ENCODE measurements at places on chromosomes 11 and 22.

DNA sequence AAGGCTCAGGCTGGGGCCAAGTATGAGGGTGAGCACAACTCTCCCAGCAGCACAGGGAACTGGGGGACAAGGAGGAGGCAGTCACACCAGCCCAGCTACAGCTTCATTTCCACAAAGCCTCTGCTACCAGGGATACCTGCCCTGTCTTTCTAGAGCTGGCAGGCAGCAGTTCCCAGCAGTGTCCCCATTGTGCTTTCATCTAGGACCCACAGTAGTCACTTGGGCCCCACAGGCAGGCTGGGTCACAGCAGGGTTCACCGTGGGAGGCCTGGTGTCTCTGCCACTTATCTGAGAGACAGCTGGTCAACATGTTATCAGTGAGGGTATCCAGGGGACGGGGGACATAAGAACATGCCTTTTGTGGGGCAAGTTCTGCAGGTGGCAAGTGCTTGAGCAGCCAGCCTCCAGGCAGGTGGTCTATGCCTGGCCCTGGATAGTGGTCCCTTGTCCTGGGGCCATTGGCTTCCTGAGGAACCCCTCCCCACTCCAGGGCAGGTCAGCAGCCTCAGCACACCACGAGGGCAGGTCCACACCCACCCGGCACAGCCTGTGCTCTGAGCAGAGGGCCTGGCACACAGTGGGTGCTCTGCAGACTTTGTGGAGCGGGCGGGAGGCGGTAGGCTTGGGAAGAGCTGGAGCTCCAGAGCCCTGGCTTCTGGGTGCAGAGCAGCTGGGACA is 29.9 kb downstream of the GNAZ start:
- DNase-seq, result no peak

DNA sequence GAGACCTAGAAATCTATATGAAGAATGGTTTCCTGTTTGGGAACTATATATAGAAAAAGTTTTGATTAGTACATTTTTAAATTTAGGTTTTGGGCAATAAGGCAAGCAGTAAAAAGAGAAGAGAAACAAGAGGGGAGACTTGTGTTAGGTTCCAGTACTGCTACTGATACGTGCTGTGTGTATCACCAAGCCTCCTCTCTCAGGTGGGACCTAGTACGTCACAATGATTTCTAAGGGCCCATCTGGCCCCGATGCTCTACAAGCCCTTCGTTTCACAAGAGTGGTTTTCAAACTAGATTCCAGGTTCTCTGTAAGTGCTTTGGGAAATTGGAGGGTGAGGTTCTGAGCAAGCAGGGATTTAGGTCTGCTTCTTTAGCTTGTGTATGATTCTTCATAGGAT is 39.2 kb downstream of the USP35 start:
- no peak for DNase-seq

DNA sequence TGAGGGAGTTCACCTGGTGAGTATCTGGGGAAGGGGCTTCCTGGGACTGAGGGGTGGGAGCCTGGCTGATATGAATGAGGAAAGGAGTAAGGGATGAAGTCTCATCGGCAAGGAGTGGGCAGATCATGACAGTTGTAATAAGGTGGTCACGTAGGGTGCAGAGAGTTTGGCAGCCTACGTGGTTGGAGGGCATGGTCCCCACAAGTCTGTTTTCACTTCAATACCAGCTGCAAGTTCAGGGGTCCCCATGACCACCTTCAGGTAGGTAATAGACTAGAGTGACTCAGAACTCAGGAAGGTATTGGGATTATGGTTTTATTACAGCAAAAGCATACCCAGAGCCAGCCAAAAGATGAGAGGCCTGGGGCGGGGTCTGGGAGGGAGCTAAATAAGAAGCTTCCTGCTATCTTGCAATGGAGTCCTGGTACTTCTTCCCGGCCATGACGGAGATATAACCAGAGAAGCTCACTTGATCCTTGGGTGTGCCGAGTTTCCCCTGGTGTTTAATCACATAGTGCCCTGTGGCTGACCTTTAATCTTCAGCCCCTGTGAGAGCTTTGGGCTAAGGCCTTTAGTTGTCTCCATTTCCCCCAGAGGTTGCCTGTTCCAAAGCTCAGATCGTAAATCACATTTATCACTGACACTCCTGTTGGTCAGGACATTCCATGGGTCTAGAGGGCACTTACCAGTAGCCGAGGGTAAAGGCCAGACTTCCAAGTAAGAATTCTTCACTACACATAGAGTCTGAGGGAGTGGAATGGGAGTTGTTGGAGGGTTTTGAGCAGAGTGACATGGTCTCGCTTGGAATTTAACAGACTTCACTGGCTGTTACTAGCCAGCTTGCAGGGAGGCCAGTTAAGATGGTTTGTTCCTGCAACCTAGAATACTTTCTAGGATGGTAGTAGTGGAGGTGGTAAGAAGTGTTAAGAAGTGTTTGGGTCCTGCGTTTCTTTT is 9.1 kb downstream of the SLC3A2 start:
- DNase-seq, result peak; percentile 19

DNA sequence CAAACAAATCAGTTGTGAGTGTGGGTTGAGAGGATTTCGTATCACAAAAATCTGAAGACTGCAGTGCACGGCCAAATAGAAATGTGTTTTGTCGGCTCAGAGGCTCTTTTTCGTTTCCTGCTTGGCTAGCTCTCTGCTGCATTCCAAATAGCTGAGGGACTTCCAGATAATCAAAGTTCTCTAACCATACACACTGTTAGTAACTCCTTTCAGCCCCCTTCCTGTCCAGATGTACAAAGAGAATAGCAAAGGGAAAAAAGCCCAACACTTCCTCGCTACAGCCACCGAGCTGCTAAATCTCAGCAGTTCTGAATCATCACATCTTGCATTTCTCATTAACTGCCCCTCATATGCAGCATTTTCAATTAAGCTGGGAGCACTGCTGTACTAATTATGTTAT is 203.1 kb downstream of the TENM4 start:
- DNase-seq, result peak; percentile 90

- no peak for DNase-seq
These were observed 139.1 kb upstream of the DDI1 start for GRCh38 chr11:103897160-103897936.

DNA sequence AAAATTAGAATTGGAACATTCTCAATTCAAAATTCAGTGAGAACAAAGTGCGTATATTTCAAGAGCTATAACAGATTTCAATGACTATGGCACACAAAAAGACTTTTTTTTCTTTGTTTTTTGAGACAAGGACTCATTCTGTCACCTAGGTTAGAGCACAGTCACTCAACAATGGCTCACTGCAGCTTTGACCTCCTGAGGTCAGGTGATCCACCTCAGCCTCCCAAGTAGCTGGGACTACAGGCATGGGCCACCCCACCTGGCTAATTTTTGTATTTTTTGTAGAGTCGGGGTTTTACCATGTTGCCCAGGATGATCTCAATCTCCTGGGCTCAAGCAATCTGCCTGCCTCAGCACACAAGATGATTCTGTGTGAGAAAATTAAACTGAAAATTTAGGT is 51.5 kb downstream of the PIK3C2A start:
- DNase-seq, result no peak

- peak; percentile 38 for DNase-seq
These were observed 61.4 kb upstream of the ASPHD2 start for GRCh38 chr22:26367402-26368245.

DNA sequence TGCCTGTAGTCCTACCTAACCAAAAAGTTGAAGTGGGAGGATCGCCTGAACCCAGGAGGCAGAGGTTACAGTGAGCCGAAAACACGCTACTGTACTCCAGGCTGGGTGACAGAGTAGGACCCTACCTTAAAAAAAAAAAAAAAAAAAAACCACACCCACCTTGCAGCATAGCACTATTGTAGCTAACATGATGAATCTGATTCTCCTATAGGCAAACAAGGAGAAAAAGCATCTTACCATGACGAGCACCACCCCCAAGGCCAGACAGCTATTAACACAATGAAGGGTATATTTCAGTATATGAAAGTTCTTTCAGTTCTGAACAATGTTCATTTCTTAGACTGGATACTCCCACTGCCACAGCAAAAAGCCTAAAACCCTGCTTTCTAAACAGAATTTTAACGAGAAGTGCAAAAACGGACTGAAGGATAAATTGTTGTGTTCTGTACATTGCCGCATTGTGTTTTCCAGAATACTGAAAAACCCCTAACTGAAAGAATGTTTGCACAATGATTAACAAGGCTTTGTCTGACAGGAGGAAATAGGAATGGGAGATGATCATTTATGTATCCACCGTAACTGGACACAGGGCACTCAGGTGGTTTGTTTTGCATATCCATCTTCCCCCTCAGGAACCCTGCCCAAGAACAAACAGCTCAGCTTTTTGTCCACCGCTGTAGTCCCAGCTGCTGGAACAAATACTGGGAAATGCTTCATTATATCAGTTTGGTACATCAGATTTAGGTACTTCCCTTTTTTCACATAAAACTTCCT is 8.9 kb downstream of the PISD start:
- DNase-seq, result no peak

All from astrocyte of the spinal cord (primary cell).